Caco-2 (cell line): ENCODE measurements at places on chromosomes 4 and X. TPM values are rescaled to one million over a fixed set of nuclear protein-coding genes. Genes with fewer than 3 reads are reported as not detected.

- no peaks in the 10 kb centered on the region for H3K36me3 ChIP-seq
- no peak for DNase-seq
- H3K4me3 ChIP-seq = no peak overlapping the region
- no peaks in the 10 kb centered on the region for H3K27me3 ChIP-seq
- no peaks in the 10 kb centered on the region for H3K4me1 ChIP-seq
Measured at GRCh38 chr4:66842724-66843088, 702.6 kb downstream of the CENPC start.

GRCh38 chrX:49915361-49916222, 6.8 kb upstream of the CLCN5 start:
- H3K27me3 ChIP-seq = no peaks in the 10 kb centered on the region
- DNase-seq = peak; percentile 56
- peaks cover 4% of the 10 kb centered on the region; the same call in 1 of the 2 replicates for H3K4me1 ChIP-seq
- no peaks in the 10 kb centered on the region for H3K36me3 ChIP-seq

The TREX2 gene
- total RNA-seq = 0.60 and 0.61 TPM in 2 replicates

DNA sequence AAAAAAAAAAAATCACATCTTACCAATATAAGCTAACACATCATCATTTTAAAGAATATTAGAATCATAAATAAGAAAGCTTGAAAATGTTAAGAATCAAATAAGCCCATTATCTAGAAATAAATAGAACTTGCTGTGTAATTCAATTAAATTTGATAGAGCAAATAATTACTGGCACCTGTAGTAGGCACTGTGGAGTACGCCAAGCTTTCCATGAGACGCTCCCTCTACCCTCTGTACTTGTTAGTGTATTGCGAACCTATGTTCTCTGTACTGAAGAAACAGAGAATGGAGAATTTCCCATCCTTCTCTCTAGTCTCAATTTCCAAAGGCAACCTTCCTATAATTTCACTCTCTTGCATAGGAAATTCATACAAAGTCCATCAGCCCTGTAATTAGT, 61.7 kb upstream of the HAND2 start:
- no peak overlapping the region for H3K27ac ChIP-seq
- H3K36me3 ChIP-seq = no peaks in the 10 kb centered on the region
- no peaks in the 10 kb centered on the region for H3K27me3 ChIP-seq
- H3K4me3 ChIP-seq = no peak overlapping the region
- DNase-seq = no peak

DNA sequence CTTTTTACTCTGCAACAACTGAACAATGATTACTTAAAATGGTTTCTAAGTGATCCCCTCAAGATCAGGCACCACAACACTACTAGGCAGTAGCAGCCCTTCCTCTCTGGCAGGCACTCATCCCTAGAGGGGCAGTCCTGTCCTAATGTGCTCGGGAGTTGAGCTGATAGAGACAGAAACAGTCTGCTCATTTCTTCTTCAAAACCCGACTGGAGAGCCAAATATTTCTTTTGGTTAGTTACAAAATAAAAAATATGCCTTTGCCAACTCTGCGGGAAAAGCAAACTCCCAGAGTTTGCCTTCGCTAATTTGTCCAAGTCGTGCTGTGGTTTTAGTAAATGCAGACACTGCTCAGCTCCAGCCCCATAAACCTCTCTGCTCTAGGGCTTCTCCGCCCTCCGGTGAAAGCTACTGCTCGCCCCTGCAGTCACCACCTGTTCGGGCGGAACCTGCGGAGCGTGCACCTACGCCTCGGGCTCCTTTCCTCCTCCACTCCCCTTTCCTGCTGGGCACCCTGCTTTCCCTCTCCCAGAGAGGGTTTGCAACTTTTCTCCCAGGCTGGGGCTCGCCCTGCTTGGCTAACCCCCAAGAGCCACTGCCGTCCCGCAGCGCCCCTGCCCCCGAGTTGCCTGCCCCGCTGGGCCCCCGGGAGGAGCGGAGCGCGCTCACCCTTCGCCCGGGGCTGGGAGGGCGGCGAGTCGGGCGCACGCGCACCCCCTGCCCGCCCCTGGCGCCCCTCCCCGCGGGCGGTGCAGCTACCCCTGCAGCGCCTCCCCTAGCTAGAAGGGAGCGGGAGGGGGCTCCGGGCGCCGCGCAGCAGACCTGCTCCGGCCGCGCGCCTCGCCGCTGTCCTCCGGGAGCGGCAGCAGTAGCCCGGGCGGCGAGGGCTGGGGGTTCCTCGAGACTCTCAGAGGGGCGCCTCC, at the start of gene NPNT:
NPNT (plus strand) TSS at position 812 of the 923 bp plus-strand sequence. CDS start 182 bp downstream, outside the sequence.
- H3K27me3 ChIP-seq = no peaks in the 10 kb centered on the region
- no peak within 1 kb of the TSS for H3K27ac ChIP-seq
- H3K36me3 ChIP-seq = no peaks in the 10 kb centered on the region
- peak within 1 kb of the TSS; percentile 81 for H3K4me3 ChIP-seq
- DNase-seq = peak; percentile 64

GRCh38 chrX:118577041-118577440, 81.4 kb downstream of the DOCK11 start:
- H3K4me3 ChIP-seq = no peak overlapping the region
- H3K4me1 ChIP-seq = no peaks in the 10 kb centered on the region
- no peak for DNase-seq

- DNase-seq = no peak
- H3K36me3 ChIP-seq = no peaks in the 10 kb centered on the region
- H3K27me3 ChIP-seq = no peaks in the 10 kb centered on the region
- H3K27ac ChIP-seq = no peak overlapping the region
- H3K4me3 ChIP-seq = no peak overlapping the region
Measured at GRCh38 chr4:179894066-179894778, 2349.0 kb upstream of the TENM3 start.

DNA sequence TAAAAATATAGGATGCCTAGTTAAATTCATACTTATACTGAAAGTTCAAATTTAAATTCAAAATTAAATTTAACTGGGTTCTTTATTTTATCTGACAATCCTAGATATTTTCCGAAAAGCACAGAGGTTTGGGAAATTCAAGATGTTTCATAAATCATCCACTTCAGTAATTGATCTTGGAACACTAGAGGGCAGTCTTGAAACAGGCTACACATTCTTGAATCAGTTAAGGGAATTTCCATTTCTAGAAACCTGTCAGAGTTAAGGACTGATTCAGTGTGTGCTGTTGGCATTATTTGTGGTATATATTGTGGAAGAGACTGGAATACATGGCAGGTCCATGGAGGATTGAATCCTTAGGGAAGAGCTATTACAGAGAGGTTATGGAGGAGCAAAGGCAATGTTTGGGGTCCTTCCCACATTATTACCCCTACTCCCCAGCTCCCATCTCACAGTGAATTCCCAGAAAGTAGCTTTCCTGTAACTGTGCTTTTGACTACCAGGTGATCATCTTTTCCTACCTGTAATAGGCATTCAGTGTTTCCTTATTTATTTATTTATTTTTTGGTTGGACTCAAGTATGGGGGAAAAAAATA, 92.9 kb downstream of the EGF start:
- H3K27ac ChIP-seq = no peak overlapping the region
- no peaks in the 10 kb centered on the region for H3K27me3 ChIP-seq
- peak; percentile 41 for DNase-seq
- no peaks in the 10 kb centered on the region; the same call in 1 of the 2 replicates for H3K4me1 ChIP-seq
- H3K36me3 ChIP-seq = no peaks in the 10 kb centered on the region

GRCh38 chr4:110270492-110271197, 72.2 kb upstream of the ELOVL6 start:
- DNase-seq = no peak
- H3K27ac ChIP-seq = no peak overlapping the region
- H3K36me3 ChIP-seq = no peaks in the 10 kb centered on the region
- H3K4me1 ChIP-seq = no peaks in the 10 kb centered on the region
